Activated B cell treated with CpG ODN at 0.5 μM for 24 hours (primary cell): ENCODE measurements at places on chromosomes 4 and X. TPM values are rescaled to one million over a fixed set of nuclear protein-coding genes. Genes with fewer than 3 reads are reported as not detected.
A peak's percentile ranks its signal among the peaks of the same experiment; 100 is the strongest.

- no peak overlapping the region for H3K4me3 ChIP-seq
- H3K4me1 ChIP-seq: no peaks in the 10 kb centered on the region
These were observed 362.0 kb downstream of the CBLL2 start for GRCh38 chrX:22634751-22635150.

GRCh38 chr4:109994415-109994827 is 81.7 kb downstream of the EGF start:
- DNase-seq: no peak

PCDH18 gene
- not detected in 2 replicates for total RNA-seq

GRCh38 chr4:3670521-3671519 is 95.4 kb upstream of the ADRA2C start:
- DNase-seq: no peak
- no peak overlapping the region for H3K4me3 ChIP-seq
- H3K36me3 ChIP-seq: no peaks in the 10 kb centered on the region
- H3K4me1 ChIP-seq: peaks cover 3% of the 10 kb centered on the region

EGF gene
- not detected in 2 replicates for total RNA-seq

GRCh38 chr4:140726776-140727500 is 29.2 kb downstream of the TBC1D9 start:
- no peak overlapping the region for H3K4me3 ChIP-seq
- peaks cover 20% of the 10 kb centered on the region for H3K36me3 ChIP-seq
- H3K27ac ChIP-seq: peak overlapping the region; percentile 81
- no peak for DNase-seq
- H3K4me1 ChIP-seq: peaks cover 78% of the 10 kb centered on the region

DNA sequence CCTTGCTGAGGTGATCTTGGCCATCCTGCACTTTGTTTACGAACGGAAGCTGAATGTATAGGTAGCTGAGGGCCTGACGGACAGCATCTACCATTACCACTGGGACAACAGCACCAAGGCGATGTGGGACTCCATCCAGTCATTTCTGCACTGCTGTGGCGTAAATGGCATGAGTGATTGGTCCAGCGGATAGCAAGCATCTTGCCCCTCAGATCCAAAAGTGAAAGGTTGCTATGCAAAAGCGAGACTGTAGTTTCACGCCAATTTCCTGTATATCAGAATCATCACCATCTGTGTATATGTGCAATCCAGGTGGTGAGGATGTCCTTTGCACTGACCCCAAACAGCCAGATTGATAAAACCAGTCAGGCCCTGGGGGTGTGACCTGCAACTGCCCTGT is 4.2 kb upstream of the PYURF start:
- peaks cover 8% of the 10 kb centered on the region for H3K4me1 ChIP-seq
- H3K36me3 ChIP-seq: peaks cover 1% of the 10 kb centered on the region
- no peak overlapping the region for H3K27ac ChIP-seq
- no peaks in the 10 kb centered on the region for H3K27me3 ChIP-seq
